ENCODE measurements at places on chromosomes 16 and 17.

DNA sequence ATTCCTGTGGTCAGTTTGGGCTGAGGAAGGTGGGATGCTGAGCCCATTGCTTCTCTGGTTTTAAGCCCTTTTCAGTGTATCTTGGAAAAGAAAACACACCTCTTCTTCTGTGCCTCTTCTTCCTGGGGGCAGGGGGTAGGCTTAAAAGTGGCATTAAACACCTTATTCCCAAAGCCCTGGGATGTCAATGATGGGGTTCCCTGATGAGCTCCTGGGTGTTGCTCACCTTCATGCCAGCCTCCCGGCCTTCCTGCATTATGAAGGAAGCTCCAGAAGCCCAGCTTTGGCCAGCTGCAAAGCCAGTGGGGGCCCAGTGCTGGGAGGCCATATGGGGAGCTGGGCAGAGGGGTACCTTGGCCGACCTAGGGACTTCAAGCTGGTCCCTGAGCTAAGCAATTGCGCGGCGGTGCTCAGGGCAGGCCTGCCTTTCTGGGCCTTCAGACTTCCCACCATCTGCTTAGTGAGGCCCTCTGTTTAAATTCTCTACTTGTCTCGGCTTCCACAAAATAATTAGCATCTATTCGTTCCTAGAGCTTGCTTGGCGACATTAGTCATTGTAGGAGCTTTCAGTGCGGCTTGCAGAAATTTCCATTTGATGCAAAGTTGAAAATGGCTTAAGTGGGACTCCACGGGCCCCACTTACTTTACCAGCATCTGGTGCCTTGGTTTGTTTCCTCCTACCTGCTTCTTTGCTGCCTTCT, 121.7 kb upstream of the NLRP1 start:
- no peak for DNase-seq

DNA sequence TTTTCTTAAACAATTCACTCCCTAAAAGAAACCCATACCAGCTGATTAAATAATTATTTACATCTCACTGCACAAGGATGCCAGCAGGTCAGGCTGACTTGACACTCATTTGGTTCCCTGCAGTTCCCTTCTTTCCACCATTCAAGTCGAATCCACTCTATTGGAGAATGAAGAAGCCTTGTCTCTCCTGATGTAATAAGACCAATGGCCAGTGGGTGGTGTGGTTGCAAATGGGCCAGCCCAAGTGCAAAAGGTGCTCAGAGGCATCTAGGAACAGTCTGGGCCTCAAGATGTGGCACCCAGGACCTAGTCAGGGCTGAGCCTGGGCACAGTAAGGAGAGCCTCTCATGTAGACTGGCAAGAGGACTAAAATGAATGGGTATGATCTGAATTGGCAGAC, 9.3 kb downstream of the C16orf78 start:
- DNase-seq, result no peak

DNA sequence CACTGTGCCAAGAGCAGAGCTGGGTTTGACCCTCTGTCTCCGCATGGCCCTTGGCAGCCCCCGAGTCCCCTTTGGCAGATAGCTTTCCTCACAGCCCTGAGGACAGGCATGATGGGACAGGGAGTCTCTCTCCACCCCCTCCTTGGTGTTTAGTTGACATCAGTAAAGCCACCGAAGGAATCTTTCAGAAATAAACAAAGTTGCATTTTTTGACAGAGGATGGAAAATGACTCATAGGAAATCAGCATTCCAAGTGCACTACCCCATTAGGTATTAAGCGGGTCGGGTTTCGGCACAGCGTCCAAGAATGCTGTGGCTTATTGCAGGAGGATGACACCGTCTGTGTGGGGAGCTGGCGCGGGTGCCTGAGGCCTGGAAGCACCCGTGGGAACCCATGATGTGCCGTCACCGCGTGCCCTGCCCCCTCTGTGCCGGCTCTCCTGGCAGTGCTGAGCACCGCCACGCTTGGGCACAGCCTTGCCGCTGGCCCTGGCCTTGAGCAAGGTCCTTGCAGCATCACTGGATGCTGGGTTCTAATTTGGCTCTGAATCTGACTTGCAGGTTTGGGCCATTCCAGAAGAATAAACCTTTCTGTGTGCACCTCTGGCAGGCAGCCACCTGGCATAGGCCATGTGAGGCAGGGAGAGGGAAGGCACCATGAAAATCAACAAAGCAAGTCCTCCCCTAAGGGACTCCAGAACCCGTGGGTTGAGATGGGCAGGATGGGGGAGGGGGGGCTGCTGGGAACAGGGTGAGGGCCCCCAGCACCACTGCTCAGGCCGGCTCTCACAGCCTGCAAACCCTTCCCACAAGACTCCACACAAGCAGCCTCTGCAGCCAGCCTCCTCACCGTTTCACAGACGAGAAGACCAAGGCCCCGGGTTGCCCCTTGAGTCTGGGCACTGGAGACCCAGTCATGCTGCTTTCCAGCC, 50.5 kb upstream of the ZNF469 start:
- peak; percentile 100 for DNase-seq

DNA sequence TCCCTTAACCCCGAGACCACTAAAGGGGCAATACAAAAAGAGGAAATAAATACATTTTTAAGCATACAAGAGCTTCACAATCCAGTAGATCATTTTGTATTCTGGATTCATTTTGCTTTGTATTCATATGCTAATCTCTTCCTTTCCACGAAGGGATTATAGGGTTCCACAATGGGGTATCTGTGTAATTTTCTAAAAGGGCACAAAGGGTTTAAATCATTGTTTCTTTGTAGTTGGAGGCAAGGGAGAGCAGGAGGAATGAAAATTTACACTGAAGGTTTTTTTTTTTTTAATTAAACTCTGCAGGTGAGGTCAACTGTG, 592 bp upstream of the NUFIP2 start:
- no peak for DNase-seq

DNA sequence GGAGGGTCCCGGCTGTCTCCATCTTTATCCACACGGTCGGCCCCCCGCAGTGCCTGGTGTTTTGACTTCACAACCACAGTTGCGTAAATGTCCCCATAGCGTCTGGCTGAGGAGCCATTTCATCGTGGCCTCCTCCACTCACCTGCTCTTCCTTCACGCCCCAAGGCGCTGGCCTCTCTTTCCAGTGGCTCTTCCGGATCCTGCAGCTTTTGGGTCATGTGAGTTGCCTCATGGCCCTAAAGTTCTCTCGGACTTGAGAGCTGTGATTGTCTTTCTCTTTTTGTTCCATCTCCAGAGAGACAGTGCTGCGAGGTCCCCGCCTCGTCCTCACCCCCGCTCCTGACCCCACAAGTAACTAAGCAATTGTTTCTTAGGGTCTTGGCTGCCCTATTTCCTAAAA, 22.7 kb downstream of the FLYWCH1 start:
- DNase-seq, result no peak

- no peak for DNase-seq
Observed at GRCh38 chr17:70206361-70207010, 37.2 kb downstream of the KCNJ2 start.

GRCh38 chr16:85306071-85306792, 194.0 kb upstream of the CIBAR2 start:
- peak; percentile 76 for DNase-seq

DNA sequence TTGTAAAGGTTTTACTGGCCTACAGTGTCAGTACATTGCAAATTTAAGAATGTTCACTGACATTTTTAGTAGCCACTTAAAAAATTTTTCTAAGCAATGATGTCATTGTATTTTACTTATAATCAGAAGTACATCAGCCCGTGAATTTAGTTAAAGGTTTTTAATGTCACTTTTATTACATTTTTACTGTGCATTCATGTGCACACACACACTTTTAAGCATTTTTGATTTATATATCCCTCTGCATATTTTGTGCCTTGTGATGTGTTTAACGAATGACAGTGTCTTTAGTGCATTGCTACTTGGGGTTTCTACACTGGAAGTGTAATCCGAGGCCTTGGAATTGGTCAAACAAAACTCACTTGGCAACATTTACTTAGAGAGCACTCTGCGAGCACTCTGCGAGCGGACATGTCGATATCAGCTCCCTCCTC, 190.4 kb downstream of the WWOX start:
- no peak for DNase-seq

DNA sequence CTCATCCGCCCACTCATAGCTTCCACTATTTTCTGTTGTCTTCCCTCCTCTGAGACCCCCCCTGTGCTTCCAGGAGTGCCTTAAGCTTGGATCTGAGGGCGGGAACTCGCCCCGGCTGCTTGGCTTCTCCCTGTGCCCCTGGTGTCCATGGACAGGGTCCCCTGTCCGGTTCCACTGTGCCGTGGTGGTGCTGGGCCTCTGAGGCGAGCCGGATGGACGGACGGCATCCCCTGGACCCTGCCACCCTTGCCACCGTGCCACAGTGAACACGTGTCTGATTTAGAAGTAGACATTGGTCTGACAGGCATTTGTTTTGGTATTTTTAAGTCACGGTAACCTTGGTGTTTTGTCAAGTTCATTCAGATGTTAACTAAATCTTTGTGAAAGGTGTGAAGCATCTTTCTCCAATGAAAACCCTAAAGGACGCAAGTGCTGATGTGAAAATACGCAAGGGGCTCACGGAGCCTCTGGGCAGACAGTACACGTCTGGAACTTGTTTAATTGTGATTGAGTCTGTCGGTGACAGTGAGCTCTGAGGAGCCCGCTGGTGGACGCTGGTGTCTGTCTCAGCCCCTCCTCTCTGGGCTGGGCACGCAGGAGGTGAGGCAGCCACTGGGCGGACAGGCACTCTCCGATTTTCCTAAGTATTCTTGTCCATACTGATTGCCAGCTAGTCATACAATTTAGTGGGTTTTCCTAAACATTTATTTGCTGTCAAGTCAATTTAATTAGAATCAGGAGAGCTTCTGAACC, 26.3 kb downstream of the ZNF750 start:
- DNase-seq, result no peak

DNA sequence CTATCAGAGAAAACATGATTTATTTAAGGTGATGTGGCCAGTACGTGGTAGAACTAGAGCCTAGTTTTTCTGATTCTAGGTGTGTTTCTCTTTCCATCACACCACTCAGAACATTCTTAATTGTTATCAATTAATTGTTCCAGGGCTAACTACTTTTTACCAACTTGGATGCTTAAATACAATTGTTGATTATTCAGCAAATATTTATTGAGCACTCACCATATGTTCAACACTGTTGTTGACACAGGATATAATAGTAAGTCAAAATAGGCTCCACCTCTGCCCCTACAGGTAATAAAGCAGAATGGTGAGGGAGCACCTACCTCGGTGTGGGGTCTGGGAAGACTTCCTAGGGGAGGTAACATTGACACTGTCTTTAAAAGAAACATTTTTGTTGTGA, 16.1 kb downstream of the GNAO1 start:
- no peak for DNase-seq

- DNase-seq, result no peak
Observed at GRCh38 chr17:66813296-66813695, 21.6 kb upstream of the CACNG5 start.

Measured in fibroblast of skin of right quadriceps (primary cell).